ENCODE measurements at places on chromosomes 3 and 15. TPM values are rescaled to one million over a fixed set of nuclear protein-coding genes. Genes with fewer than 3 reads are reported as not detected.

DNA sequence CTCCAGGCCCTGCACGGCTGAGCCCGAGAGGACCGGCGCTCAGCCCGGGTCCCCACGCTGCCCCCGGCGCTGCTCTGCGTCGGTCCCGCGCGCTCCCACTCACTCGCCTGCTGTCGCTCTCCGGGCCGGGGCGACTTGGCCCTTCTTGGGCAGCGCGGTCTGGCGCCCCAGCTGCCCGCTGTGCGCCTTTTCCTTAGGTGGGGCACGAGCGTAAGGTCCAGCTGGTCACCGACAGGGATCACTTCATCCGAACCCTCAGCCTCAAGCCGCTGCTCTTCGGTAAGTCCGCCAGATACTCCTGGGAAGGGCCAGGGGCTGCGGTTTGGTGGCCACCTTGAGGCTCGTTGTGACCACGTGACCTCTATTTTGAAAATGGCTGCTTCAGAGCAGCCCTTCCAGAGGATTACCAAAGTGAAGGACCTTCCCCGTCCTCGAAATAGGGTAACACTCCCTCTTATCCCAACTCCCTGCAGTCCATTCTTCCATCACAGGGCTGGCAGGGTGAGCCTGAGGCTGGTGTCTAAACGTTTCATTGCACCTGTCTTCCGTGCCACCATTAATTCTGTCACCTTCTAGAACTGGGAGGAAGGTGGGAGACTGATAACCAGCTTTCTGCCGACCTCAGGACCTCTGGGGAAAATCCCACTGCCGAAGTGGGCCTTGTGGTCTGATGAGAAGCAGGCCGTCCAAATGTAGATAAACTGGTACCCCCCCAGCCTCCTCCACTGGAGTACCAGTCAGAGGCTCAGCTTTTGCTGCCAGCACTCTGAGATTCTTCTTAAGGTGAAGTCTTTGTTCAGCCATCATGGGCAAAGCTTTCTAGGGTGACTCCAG, 812 bp downstream of the P4HTM start:
- H3K4me3 ChIP-seq = peak overlapping the region; percentile 86
- peaks cover 32% of the 10 kb centered on the region for H3K36me3 ChIP-seq
- peaks cover 11% of the 10 kb centered on the region for H3K4me1 ChIP-seq
- H3K27me3 ChIP-seq = no peaks in the 10 kb centered on the region
- no peak overlapping the region for H3K27ac ChIP-seq
- peak; percentile 63 for DNase-seq

CRTAP gene
- 159 TPM for total RNA-seq

GHSR gene
- total RNA-seq = not detected

DNA sequence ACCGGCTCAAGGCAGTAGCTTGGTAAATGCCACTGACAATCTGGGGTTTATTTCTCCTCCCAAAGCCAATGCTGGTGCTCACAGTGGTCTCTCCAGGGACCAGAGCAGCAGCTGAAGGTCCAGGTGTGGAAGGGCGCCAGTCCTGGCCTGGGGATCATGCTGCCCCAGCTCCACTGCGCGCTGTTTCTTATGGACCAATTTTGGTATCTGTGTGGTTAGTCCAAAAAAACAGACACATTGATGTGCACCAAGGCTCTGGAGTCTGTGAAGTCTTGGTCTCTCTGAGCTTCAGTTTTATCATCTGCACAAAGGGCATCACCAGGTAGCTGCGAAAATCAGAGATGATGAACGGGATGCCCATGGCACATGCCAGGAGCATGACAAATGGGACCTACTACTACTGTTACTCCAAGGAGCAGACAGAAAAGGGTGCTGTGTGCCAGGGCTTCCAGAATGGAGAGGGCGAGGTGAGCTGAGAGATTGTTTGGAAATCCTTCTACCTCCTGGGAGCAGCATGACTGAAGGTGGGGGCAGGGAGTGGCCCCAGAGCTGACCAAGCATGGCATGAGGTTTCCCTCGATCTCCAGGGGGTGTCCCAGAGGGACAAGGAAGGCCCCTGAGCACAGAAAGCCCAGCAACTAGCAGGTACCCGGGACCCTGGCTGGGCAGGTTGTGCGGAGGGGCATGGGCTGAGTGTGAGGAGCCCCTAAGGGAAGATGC, 134.3 kb upstream of the PRR20G start:
- no peak overlapping the region for H3K27ac ChIP-seq
- H3K4me1 ChIP-seq = peaks cover 7% of the 10 kb centered on the region
- no peak for DNase-seq
- H3K27me3 ChIP-seq = no peaks in the 10 kb centered on the region
- no peaks in the 10 kb centered on the region for H3K36me3 ChIP-seq

GRCh38 chr3:171329746-171330145, 130.5 kb downstream of the TNIK start:
- H3K27me3 ChIP-seq = no peaks in the 10 kb centered on the region
- no peaks in the 10 kb centered on the region for H3K36me3 ChIP-seq
- H3K4me3 ChIP-seq = no peak overlapping the region
- DNase-seq = no peak
- peaks cover 8% of the 10 kb centered on the region for H3K4me1 ChIP-seq
- no peak overlapping the region for H3K27ac ChIP-seq

ZIC4 gene
- total RNA-seq = not detected

DNA sequence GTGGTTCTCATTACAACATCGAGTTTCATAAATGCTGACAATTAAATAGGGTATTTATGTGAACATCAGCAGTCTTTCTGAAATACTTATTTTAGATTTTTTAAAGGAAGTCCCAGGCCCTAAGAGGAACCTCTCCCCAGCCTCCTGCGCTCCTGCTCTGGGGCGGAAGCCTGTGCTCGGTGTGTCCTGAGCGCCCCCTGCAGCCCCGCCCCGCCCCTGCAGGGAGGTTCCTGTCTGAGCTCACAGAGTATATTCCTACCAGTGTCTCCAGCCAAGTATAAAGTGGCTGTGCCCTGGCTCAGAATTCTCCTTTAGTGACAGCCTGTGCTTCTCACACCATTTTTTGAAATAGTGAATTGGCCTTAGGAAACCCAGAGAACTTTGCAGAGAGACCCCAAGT, 567.9 kb downstream of the GOLGA6L6 start:
- H3K4me3 ChIP-seq = no peak overlapping the region
- no peak for DNase-seq
- no peaks in the 10 kb centered on the region for H3K4me1 ChIP-seq
- no peaks in the 10 kb centered on the region for H3K27me3 ChIP-seq
- no peak overlapping the region for H3K27ac ChIP-seq
- H3K36me3 ChIP-seq = peaks cover 14% of the 10 kb centered on the region

CCDC39 gene
- 0.79 TPM for total RNA-seq

GRCh38 chr3:185720326-185720725, 104.5 kb downstream of the IGF2BP2 start:
- no peak for DNase-seq
- H3K27ac ChIP-seq = no peak overlapping the region
- H3K27me3 ChIP-seq = no peaks in the 10 kb centered on the region
- no peak overlapping the region for H3K4me3 ChIP-seq
- H3K36me3 ChIP-seq = no peaks in the 10 kb centered on the region
- peaks cover 36% of the 10 kb centered on the region for H3K4me1 ChIP-seq

TGM5 gene
- total RNA-seq = not detected

AQP9 gene
- total RNA-seq = not detected

SERPINI2 gene
- total RNA-seq = not detected

- H3K27me3 ChIP-seq = no peaks in the 10 kb centered on the region
- DNase-seq = no peak
- H3K27ac ChIP-seq = no peak overlapping the region
- peaks cover 5% of the 10 kb centered on the region for H3K4me1 ChIP-seq
Observed at GRCh38 chr3:39142067-39142466, 11.3 kb downstream of the CSRNP1 start.

DNA sequence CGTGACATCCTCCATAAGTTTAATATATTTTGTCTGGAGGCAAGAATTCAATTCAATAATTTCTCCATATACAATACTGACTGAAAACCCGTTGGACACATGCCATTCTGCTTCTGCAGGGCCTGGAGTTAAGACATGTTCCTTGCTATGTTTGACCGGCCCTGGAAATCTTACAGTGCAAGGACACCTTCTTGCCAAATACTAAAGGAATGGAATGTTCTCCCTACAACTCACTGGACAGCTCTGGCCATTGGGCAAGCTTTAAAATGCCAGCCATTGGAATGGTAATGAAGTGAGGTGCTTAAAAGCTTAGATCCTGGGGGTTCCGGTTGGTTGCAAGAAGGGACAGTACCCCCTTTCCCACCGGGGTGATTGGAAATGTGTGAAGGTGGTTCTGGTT, 329.8 kb upstream of the PROK2 start:
- no peak for DNase-seq
- H3K4me1 ChIP-seq = no peaks in the 10 kb centered on the region
- no peaks in the 10 kb centered on the region for H3K36me3 ChIP-seq
- no peak overlapping the region for H3K27ac ChIP-seq
- no peaks in the 10 kb centered on the region for H3K27me3 ChIP-seq
- H3K4me3 ChIP-seq = no peak overlapping the region

DNA sequence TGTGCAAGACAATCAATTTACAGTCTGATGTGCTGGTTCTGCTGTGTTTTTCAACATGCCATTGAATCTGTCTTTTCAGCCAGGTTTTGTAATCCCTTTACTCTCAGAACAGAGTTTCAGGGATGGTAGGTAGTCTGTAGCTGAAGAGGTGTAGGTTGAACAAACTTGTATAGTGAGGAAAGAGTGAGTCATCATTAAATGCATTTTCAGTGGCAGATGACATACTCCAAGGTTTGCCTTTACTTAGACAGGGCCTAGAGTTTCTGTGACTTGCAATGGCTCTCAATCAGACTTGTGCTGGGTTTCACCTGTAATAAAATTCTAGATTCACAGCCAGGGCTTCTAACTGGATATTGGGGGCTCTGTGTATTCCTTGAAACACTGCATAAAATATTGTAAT, 94.6 kb downstream of the CYP19A1 start:
- no peak for DNase-seq
- H3K27ac ChIP-seq = no peak overlapping the region
- no peaks in the 10 kb centered on the region for H3K27me3 ChIP-seq
- peaks cover 2% of the 10 kb centered on the region for H3K4me1 ChIP-seq

GCSAM gene
- not detected for total RNA-seq

PATL2 gene
- total RNA-seq = 0.46 TPM

GRCh38 chr3:103218146-103218545, 783.3 kb downstream of the ZPLD1 start:
- H3K4me1 ChIP-seq = no peaks in the 10 kb centered on the region
- H3K4me3 ChIP-seq = no peak overlapping the region
- H3K36me3 ChIP-seq = peaks cover 6% of the 10 kb centered on the region
- H3K27ac ChIP-seq = no peak overlapping the region

LIPH gene
- 0.37 TPM for total RNA-seq

- H3K4me3 ChIP-seq = no peak overlapping the region
- no peaks in the 10 kb centered on the region for H3K4me1 ChIP-seq
- DNase-seq = no peak
- no peaks in the 10 kb centered on the region for H3K36me3 ChIP-seq
- no peak overlapping the region for H3K27ac ChIP-seq
- H3K27me3 ChIP-seq = no peaks in the 10 kb centered on the region
Observed at GRCh38 chr3:195099951-195100785, 170.8 kb downstream of the XXYLT1 start.

Data from H9 (cell line).